H54 (cell line): ENCODE measurements at places on chromosomes 3 and 15.

DNA sequence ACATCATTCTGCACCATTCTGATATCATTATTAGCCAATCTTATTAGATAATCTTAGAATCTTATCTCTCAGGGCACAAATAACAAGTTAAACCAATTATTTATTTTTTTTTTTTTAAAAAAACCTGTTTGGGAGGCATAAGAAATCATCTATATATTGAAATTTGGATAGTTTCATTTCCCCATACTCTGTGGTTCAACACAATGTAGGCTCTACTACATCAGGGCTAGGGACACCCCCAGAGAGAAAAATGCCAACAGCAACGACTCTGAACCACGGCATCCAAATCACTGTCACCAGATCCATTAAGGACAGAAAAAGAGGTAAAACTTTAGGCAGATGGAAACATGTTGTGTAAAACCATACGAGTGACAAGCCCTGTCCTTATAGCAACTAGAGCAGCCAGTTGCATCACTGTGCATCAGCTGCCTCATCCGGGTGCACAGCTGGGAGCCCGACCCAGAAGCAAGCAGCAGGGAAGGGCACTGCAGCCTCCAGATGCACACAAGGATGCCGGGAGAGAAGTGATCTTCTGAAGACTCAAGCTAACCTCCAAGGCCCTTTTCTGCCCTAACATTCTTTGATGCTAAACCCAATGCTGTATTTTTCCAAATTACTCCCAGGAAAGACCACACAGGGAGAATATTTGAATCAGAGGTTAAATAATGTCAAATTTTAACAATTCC lies 381.1 kb downstream of the CTNNB1 start:
- DNase-seq: no peak

- peak; percentile 27 for DNase-seq
These were observed 589 bp downstream of the HERC1 start for GRCh38 chr15:63833021-63833696.

GRCh38 chr3:88142094-88142624 lies 7.6 kb upstream of the C3orf38 start:
- DNase-seq: no peak

GRCh38 chr15:78110916-78111475 lies 18.6 kb downstream of the SH2D7 start:
- no peak for DNase-seq

DNA sequence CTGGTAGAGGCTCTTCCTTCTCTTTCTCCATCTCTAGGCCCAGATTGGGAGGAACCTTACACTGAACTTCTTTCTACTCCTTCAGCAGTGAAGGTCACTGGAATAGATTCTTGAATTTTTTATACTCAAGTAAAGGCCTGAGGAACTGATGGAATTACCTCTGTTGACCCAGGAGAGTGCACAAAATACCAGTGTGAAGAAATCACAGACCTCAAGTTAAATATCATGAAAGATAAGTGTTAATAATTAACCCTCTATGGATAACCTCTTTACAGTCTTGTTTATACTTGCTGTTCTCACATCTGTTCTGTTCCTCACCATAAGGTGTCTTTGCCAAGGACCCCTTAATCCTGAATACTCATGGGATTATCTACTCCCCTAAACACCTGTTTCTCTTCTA lies 244.4 kb upstream of the STAC start:
- DNase-seq: no peak
